ENCODE measurements at places on chromosomes 3 and 15.

DNA sequence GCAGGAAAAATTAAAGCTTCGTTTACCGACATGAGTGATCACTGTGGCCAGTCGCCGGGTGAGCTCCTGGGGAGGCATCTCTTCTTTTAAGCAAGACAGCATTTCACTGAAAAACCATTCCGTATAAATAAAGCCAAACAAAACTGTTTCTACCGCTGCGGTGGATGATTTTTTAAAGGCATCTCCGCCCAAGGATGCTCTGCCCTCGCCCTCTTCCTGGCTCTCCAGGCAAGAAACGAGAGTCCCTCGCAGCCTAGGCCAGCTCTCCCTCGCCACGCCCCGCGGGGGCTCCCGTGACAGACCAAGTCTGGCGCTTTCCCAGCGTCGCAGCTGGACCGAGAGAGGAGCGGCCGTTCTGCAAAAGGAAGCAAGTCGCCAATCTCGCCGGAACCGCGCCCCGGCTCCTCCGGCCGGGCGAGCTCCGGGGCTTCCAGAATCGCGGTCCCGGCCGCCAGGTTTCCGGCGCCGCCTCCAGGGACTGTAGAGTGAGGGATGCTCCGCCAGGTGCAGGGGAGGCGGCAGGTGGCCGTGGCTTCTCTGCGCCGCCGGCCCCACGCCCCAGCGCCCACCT, 458 bp downstream of the MCF2L2 start:
- no peak for DNase-seq

DNA sequence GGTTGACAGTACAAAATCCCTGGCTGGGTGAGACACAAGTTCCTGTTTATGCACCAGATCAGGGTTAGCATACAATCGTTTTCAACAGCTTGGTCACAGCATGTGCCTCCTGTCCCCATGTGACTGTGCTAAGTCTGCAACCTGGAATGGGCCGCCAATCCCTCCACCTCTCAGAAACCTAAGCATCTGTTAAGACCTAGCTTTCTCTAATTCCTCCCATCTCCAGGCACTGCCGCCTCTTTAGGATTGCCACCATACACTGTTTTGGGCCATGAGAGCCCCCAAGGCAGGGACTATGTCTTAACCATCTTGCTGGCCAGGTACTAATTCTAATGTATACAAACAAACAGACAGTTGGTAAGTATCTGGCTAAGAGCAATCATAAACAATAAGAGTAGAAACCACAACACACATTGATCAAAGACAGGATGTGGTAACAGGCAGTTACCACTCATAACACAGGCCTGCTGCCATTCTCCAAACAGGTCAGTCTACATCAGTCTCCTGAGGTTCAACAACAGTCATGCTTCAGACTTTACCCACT, 25.6 kb downstream of the SEC22C start:
- DNase-seq = no peak

- DNase-seq = no peak
Observed at GRCh38 chr15:68499620-68500312, 67.8 kb upstream of the ITGA11 start.

- DNase-seq = no peak
Observed at GRCh38 chr3:146247911-146248310, 3.0 kb downstream of the PLSCR4 start.

GRCh38 chr3:181839039-181839915, 127.6 kb downstream of the SOX2 start:
- DNase-seq = no peak

DNA sequence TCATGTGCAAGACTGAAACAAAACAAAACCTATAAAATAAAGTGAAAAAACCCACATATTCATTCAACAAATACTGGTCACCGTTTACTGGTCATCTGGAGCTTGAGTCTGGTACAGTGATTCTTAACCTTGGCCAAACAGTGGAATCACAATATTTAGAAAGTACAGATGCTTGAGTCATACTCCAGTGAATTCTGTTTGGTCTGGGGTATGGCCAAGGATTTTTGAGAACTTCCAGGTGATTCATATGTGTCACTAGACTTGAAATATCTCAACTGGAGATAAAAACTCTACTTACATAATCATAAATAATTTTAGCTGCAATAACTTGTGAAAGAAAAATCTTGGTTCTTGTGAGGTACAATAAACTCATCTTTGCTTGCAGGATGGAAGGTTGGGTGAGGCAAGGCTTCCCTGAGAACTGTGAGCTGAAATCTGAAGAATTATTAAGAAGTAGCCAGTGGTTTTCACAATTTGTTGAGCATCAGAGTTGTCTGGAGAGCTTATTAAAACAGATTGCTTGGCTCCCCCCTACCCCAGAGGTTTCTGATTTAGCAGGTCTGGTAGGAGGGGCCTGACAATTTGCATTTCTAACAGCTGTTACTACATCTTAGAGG, 9.6 kb downstream of the NEK11 start:
- no peak for DNase-seq

DNA sequence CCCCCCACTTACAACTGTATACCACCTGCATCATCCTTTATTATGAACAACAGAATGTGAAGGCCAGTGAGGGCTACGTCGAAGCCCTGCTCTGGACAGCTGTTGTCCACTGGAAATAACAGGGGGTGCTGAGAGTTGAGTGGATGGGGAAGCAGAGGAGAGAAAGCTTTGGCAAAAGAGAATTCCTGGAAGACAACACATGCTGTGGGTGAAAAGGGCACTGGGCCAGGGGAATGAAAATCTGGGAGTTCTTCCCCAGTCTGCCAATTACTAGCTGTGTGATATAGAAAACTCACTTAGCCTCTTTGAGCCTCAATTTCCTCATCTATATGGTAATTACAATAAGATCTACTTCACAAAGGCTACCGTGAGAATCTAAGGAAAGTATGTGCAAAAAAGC, 40.7 kb downstream of the FSTL1 start:
- DNase-seq = no peak

DNA sequence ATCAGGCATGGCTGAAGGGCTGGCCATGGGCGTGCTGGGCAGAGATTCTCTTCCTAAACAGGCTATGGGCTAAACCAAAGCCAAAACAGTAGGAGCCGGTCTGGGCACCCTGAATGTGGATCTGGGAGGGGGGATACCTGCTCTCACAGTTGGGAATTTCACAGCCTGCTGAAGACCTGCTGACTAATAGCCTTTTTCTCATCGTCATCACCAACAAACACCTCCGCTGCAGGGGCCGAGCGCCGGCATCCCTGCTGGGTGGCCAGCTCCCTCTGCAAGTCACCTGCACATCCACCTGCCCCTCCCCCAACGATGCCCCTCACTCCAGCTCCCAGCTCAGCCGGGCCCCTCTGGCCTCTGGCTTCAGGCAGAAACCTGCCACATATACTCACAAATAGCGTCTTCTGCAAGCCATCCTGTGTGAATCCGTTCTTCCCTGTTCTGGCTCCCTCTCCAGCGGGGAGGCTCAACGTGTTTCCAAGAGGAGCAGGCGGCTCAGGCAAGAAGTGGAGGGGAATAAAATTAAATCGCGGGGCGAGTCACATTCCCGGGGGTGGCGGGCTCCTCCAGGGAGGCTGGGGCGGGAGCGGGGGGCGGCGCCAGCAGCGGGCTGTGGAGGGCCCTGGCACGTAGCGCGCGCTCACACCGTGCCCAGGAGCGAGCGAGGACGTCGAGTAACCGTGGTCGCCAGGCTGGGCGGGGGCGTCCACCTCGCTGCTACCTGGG, 466 bp downstream of the IQSEC1 start:
- DNase-seq = no peak

- DNase-seq = no peak
Observed at GRCh38 chr3:4665197-4665596, 172.0 kb downstream of the ITPR1 start.

DNA sequence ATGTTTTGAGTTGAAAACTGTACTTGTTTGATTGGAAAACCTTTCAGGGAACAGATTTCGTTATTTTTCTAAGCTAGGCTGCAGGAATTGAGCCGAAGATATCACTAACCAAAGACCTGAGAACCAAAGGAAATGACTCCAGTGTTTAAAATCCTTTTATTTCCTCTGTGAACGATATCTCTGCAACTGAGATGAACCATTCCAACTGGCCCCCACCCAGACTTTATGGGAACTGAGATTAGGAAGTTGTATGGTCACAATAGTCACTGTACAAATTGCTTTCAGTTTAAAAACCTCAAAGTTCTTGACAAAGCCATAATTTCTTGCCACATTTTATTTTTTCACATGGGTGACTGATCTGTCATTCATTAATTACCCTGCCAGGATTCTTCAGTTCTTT, 232.4 kb downstream of the RBMS3 start:
- no peak for DNase-seq

DNA sequence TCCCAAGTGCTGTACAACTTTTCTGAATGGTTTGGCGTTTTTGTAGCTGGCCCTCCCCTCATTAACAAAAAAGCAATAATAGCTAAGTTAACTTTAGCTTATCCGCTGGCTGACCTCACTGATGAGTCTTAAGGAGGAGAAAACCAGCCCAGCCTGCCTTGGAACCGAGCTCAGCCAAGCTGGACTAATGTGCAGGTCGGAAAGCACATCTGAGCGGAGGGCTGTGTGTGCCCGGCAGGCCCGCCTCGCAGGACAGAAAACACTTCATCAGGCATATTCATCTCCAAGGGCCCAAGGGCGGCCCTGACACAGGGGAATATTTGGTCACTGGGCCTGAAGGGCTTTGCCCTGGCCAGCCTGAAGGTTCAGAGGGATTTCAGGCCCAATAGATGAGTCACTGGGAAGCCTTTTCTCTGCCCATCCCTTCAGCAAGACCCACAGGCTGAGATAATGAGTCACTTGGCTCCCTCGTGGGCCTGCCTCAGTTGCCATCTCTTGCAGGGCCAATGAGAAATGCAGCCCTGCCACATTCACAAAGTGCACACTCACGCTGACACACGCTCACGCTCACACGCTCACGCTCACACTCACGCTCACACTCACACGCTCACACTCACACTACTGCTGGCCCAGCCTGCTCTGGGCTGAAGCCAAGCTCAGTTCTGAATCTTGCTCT, 75.1 kb downstream of the SLC12A8 start:
- DNase-seq = no peak

DNA sequence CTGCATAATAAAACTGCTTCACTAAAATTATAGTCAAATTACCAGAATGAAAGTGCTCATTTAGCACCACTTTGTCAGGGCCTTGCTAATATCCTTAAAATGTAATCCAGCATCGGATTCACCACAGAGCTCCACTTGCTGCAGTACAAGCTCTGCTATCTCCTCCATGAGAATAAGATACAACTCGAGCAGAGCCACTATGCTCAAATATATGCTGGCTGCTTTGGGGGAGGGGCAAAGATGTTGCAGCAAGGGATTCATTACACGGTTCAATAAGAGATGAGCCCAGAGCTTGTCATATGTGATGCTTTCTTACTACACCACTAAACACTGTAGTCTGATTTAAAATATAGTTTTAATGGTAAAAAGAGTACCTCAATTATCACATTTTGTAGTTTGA, 72.2 kb downstream of the DLG1 start:
- no peak for DNase-seq

- DNase-seq = no peak
Observed at GRCh38 chr3:106013971-106014370, 145.2 kb upstream of the CBLB start.

DNA sequence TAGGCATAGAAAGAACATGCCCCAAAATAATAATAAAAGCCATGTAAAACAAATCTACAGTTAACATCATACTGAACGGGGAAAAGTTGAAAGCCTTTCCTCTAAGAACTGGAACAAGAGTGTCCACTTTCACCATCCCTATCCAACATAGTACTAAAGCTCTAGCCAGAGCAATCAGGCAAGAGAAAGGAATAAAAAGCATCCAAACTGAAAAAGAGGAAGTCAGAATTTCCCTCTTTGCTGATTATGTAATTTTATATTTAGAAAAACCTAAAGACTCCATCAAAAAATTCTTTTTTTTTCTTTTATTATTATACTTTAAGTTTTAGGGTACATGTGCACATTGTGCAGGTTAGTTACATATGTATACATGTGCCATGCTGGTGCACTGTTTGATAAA, 661.6 kb upstream of the CBLB start:
- DNase-seq = no peak

GRCh38 chr3:128481438-128481942, 11.5 kb downstream of the GATA2 start:
- no peak for DNase-seq

- DNase-seq = no peak
Observed at GRCh38 chr3:30608598-30608947, 2.2 kb downstream of the TGFBR2 start.

DNA sequence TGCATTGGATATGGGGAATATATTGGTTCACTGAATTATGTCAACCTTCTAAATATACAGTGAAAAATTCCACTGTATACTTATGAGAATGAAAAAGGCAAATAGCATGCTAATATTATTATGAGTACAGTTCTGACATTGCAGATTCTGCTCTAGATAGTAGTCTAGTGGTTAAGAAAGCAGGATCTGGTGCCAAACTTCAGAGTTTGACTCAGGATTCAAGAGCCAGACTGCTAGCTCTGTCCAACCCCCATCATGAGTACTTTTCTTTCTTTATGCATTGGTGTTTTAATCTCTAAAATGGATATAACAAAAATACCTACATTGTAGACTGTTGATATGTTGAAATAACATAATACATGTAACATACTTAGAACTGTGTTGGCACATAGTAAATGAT, 57.3 kb upstream of the PLSCR4 start:
- DNase-seq = no peak

DNA sequence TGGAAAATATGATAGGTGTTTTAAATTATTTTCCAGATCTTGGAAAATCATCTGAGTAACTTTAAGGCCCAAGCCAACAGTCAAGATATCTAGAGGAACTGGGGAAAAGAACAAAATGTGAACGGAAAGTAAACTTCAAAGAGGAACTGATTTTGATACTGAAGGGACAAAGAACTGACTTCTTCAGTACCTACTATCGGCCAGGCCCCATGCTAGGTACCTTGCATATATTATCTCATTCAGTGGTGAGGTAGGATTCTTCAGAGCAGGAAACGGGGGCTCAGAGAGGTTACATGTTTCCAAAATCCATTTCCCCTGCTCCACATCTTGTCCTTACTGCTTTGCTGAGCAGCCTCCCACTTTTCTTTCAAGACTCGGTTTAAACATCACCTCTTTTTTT, 9.8 kb upstream of the ZNF710 start:
- no peak for DNase-seq

DNA sequence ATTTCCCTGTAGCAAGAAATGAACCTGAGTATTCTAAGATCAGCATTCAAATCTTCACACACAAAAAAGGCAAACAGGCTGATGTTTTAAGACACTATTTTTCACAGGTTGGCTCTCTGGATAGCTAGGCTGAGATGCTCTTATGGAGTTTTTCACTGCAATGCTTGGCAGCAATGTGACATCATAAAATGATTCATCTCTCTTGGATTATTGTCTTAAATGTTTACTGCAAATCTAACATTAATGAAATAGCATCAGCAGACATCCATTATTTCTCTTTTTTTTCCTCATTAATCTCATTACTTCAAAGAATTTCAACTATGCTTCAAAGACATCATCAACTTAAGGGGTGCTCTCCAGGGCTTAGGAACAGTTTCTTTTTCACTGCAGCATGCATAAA, 23.6 kb upstream of the SSUH2 start:
- DNase-seq = no peak

DNA sequence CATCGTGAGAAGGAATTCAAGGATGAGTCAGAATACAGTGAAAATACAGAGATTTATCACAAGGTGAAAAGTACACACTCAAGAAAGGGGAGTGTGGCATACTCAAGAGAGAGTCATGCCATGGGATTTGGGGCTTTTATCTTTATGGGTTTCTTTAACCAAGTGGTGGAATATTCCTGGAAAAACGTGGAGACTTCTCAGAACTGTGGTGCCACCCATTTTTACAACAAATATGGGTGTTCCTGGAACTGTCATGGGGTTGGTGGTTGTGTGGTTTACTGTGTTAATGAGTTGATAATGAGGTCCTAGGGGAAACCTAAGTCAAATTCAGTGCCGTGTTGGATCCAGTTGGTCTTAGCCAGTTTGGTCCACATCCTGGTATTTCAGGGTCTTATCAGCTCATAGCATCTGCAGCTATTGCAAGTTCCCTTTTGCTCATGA, 497.2 kb downstream of the GABRG3 start:
- no peak for DNase-seq

All from breast epithelium (tissue), 4 donors.